ENCODE measurements at places on chromosomes 7 and 10. TPM values are rescaled to one million over a fixed set of nuclear protein-coding genes. Genes with fewer than 3 reads are reported as not detected.

GRCh38 chr10:64394744-64395143 lies 873.5 kb downstream of the REEP3 start:
- DNase-seq, result peak; percentile 83

DNA sequence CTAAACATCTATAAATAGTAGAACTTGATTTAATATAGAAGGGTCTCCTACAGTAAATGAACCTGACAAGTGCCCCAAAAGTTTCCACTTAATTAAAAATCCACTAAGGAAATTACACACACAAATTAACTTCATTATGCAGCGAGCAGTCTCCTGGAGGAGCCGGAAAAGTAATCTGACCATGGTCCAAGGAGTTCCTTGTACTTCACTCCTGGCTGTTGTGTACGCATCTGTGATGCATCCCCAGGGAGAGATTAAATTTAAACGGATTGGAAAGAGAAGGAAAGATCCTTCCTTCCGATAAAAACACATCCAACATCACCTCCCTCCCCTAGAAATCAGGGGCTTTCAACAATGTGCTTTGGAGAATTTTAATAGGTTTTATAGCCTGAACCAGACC lies 85.5 kb downstream of the PARD3 start:
- DNase-seq, result no peak

The FAM25C gene
- total RNA-seq, result not detected

GRCh38 chr7:105691680-105692564 lies 110.6 kb upstream of the EFCAB10 start:
- DNase-seq, result peak; percentile 71

- peak; percentile 66 for DNase-seq
Measured at GRCh38 chr7:20351901-20352300, 21.2 kb downstream of the ITGB8 start.

DNA sequence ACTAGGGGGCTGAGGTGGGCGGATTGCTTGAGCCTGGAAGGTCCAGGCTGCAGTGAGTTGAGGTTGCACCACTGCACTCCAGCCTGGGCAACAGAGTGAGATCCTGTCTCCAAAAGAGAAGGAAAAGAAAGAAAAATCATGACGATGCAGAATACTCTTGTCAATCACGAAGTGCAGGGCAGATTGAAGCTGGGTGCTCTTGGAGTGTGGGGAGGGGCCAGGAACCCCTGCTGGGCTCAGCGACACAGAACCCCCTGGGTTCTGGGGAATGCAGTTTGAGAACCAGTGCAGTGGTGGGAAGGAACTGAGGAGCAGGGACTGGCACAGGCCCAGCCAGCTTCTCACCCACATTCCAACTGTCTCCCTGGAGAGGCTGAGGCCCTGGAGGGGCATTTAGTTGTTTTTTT lies 10.8 kb upstream of the INTS1 start:
- DNase-seq, result no peak

DNA sequence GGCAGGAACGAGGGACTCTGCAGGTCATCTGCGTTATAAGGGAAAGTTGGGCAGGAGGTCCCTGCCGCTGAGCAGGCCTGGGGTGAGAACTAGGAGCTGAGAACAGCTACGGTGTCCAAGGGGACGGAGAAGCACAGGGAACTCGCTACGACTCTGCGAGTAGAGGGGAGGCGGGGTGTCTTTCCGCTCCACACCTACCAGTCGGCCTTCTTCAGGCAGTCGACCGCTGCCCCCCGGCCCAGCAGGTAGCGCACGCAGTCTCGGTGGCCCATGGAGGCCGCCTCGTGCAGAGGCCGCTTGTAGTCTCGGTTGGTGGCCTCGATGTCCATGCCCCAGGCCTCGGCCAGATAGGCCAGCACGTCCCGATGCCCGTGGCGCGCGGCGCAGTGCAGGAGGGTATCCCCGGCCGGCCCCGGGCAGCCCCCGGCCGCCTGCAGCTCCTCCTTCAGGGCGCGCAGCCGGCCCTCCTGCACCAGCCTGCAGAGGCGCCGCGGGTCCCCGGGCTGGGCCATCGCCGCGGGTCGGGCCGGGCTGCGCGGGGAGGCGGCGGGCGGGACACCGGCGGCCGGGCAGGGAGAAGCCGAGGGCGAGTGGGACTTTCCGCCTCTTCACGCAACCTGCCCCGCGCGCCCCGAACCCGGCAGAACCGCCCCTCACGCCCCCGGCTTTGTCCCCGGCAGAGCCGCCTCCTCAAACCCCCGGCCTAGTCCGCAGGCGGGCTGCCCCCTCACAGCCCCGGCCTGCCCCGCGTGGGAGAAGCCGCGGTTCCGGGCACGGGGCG lies 660 bp downstream of the ANKRD16 start:
- peak; percentile 11 for DNase-seq

DNA sequence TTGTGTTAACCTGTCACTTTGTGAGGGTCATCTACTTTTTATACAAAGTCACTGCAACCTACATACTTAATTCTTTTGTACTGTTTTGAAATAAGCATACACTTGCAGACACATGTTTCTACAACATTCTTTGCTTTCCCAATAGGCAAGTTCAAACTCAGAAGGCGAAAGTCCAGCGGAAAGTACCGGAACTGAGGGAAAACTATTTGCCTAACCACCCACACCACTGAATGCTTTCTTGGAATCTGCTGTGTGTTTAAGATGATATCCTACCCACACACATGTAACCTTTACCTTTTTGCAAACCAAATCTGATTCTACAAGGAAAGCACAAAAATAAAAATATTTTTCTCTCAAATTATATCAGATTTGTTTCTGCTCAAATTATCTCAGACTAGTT lies 139.4 kb upstream of the AGR3 start:
- DNase-seq, result no peak

The CALCR gene
- total RNA-seq, result not detected

The LIPK gene
- total RNA-seq, result not detected

GRCh38 chr10:61835069-61835945 lies 66.2 kb upstream of the ARID5B start:
- peak; percentile 83 for DNase-seq

The PTPRE gene
- 1.8 TPM for total RNA-seq

- no peak for DNase-seq
Measured at GRCh38 chr10:70967591-70968587, 79.5 kb upstream of the PCBD1 start.

DNA sequence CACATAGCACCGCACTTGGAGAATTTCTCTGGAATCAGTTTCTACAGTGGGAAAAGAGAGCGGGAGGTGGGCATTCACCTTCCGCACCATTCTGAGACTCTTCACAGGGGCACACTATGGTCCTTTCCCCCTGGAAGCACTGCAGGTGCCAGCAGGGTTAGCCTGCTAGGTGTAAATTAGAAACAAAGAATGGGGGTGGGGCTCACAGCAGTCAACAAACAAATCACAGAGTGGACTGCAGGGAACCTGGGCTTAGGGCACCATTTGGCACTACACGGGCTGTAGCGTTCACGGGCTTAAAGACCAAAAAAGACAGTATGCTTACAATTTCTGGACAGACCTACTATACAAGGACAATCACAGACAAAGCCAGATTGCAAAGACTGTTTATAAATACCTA lies 8.0 kb upstream of the PKD1L1 start:
- DNase-seq, result no peak

The CPN1 gene
- not detected for total RNA-seq

GRCh38 chr7:102287981-102288278 lies 1.3 kb downstream of the SH2B2 start:
- no peak for DNase-seq

- peak; percentile 95 for DNase-seq
Measured at GRCh38 chr10:110425684-110426293, 71.9 kb upstream of the DUSP5 start.

GRCh38 chr7:149552799-149553198 lies 55.2 kb upstream of the ZNF746 start:
- DNase-seq, result no peak

DNA sequence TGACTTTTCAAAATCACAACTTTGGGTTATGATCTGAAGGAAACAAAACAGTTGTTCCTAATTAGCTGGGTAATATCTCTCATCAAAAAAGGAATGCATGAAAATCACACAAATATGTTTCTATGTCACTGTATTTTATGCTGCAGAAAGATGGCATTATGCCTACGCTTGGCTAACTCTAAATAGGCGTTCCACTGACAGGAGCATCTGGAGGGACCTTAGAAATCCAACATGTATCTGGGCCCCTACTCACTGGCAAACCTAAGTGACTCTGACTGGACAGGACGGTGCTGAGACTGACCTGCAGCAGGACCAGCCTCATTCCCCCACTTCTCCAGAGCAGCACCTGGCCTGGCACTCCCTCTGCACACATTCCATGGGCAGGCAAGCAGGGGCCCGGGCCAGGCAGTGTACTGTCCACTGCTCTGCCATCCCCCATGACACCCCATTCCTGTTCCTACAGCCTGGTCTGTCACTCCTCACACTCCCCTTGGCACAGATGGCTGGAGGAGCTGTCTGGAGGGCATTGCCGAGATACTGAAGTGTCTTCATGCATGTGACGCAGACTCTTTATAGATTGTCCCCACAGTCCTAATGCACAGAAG lies 2.6 kb upstream of the MYL7 start:
- no peak for DNase-seq

GRCh38 chr10:102970562-102971340 lies 52.7 kb downstream of the CNNM2 start:
- no peak for DNase-seq

DNA sequence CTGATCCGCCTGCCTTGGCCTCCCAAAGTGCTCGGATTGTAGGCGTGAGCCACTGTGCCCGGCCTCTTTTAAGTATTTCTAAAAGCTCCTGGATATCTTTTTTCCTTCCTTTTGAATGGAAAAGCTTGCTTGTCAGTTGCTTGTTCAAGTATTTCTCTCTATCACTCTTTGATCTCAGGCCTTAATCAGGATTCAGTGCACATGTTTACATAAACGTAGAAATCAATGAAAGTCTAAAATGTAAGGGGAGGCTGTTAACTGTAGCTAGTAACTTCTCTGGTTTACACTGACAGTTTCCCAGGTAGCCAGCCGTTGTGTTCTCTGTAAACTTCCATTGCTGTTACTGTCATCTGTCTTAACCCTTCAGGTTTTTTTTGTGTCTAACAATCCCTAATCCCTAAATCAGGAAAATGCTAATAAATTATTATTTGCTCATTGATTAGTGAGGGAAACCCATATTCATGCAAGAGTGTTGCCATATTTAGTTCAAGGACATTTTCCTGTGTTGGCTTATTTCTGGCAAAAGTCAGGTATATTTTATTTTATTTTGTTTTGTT lies 1.5 kb upstream of the PRPF18 start:
- DNase-seq, result no peak

- peak; percentile 21 for DNase-seq
Measured at GRCh38 chr7:149714910-149715471, 58.4 kb downstream of the ZNF467 start.

DNA sequence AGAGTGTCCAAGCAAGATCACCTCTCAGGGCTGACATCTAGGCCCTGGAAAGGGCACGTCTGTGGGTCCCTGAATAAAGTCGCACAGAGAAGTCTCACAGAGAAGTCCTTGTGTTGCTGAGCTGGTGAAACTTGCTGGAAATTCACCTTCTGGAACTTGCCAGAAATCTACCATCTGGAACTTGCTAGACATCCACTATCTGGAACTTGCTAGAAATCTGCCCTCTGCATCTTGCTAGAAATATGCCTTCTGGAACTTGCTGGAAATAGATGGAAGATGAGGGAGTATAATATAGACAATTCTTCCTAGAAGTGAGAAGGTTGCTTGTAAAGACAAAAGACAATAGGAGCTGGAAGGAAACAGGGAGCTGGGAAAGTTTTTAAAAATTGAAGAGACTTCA lies 5.4 kb upstream of the TAX1BP1 start:
- no peak for DNase-seq

DNA sequence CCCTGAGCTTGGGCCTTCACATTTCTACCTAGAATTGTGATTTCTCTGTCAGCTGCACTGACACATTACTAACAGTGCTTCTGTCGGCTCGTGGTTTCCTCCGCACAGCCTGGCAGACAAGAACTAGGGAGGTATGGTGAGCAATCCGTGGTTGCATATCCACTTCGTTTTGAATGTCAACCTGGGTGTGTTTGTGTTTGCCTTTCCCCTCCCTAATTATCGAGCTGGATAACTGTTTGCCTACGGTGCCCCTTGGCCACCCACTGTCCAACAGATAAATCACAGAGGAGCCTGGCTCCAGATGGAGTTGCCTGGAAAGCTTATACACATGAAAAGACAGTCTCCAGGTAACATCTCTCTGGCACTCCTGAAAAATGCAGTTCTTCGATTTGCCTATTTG lies 228.8 kb downstream of the TRIL start:
- peak; percentile 44 for DNase-seq

- DNase-seq, result peak; percentile 6
Measured at GRCh38 chr10:49568235-49568634, 29.3 kb upstream of the ERCC6 start.

GRCh38 chr7:71132127-71132376 lies at the start of gene GALNT17:
Gene GALNT17 (plus strand): TSS chr7:71132144.
- DNase-seq, result no peak

GRCh38 chr7:21543528-21544302 lies 876 bp downstream of the DNAH11 start:
- DNase-seq, result peak; percentile 2

GRCh38 chr10:29443745-29444523 lies 155.1 kb downstream of the LYZL1 start:
- DNase-seq, result peak; percentile 39

DNA sequence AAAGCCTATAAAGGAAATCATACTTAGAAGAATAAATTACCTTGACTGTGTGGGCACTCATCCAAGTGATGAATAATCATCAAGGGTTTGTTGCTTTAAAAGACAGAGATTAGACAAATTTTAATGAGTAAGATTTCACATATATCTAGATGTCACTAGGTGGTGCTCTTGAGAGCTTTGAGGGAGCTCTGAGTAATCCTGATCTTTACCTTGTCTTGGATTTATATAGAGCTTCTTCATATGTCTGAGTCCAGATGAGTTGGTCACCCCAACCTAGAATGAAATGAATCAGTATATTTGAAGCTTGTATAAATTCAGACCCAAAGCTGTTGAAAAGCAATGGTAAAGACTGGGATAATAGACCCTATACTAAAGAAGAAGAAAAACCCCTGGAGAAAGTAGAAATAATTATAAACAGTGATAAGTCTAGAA lies 3.7 kb downstream of the AGR2 start:
- peak; percentile 79 for DNase-seq

DNA sequence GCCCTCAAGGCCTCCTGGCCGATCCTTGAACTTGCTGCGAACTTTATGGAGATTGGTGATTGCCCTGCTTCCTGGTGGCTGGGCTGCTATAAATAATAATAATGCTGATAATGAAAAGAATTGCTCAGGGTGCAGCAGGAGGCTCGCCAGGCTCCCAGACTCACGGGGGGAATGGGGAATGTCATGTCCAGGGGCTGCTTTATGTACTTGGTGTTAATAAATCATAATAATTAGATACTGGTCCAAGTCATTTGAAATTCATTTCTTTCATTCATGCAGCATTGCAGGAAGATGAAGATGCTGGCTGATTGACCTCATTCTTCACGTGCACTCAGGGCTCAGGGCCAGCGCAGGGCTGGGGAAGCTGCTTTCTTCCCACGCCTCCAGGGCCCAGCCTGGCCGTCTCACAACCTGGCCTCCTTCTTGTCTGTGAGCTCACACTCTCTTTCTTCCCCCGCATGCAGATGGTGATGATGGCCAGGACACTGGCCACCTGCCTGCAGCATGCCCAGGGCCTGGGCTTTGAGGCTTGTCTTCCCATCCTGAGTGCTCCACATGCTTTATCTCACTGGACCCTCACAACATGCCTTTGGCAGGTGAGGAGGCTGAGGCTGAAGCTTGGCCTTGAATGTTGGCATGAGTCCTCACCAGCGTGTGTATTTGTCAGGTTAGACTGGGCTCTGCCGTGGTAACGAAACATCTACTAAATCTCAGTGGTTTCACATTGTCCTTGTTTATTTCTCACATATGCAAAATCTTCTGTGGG lies 138.4 kb upstream of the TNS3 start:
- peak; percentile 70 for DNase-seq
